ELR (cell line): ENCODE measurements at places on chromosomes 5 and 9.
A peak's percentile ranks its signal among the peaks of the same experiment; 100 is the strongest.

DNA sequence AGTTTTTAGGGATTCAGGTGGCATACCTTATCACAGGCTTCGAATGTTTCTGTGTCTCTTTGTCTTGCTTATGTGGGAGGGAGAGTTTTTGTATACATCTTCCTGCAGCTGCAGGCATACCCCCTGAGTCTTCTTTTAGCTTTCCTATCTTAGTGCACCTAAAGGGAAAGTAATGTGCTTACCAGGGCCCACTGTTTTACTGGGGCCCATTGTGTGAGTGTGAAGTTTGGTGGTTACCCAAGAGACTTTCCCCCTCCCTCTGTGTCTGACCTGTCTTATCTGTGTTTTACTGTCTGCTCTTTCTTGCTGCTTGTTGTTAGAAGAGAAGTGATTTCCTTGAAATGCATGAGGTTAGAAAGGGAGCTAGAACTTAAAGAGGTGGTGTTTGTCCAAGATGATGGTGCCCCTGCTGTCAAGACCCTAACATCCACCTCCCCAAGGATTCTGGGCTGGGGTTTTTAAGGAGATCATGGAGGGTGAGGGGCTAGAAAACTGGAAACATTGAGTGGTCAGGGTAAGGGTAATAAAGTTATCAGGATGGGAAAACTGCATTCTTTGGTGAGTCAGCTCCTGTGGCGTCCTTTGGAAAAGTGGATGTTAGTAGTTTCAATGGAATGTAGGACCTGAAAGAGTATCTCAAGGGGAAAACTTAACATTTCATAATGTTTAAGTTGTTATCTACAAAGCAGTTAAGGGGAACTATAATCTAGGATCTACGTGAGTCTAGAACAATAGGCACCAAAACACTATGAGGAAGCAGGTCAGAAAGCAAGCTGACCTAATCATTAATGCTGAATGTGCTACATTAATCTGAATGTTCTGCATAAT, 583.5 kb upstream of the TUSC1 start:
- peak; percentile 80 for DNase-seq

DNA sequence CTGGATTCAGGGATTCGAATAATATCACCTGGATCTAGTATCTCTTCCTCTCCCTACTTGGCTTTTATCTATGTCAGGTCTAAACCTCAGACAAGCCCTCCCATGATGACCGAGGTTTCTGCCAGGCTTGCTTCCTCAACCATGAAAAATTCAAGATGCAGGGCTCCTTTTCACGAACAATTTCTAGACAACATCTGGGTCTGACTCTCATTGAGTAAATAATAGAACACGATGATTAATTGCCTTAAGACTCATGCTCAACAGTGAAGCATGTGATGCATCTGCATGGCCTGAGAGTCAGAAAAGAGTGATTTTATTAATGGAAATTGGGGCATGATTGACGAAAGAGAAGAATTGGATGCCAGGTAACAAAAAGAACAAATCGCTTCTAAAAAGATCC, 277.2 kb upstream of the ZNF608 start:
- DNase-seq: peak; percentile 44

- no peak for DNase-seq
Measured at GRCh38 chr9:103942651-103943050, 151.5 kb upstream of the SMC2 start.

- no peak for DNase-seq
Measured at GRCh38 chr5:142550471-142550870, 135.4 kb downstream of the FGF1 start.

- DNase-seq: peak; percentile 86
Measured at GRCh38 chr9:129175825-129176633, 2.0 kb downstream of the IER5L start.

- DNase-seq: peak; percentile 88
Measured at GRCh38 chr5:96209829-96210228, 223.2 kb downstream of the PCSK1 start.

DNA sequence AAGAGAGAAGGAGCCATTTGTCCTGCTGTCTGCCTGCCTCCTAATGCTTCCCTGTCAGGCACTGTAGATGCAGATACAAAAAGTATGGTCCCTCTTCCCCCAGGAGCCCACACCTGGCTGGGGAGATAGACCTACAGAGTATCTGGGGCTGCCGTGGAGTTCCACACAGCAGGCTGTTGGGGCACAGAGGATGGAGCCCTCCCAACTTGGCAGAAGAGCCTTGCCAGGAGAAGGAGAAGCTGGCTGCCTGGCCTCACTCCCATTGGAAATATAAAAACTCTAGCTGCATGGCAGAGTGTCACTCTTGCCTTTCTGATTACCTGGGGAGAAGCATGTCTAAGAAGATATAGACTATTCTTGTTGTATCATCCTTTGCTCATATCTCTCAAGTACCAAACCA, 160.4 kb downstream of the FSTL4 start:
- DNase-seq: no peak

DNA sequence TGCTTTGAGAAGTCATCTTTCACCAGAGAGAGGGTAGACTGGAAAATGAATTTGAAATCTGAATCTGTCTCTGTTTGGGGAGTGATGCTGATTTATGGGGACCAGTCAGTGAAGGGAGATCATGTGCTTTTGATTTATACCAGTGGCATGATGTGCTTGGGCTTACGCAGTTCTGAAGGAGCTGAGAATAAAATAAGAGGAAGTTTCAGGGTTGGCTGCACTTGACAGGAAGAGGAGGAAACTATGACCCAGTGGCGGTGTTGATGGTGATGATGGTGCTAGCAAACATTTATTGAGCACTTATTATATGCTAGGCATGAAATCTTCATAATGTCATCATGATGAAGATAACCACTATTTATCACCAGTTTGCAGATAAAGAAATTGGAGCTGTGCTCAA, 136.4 kb upstream of the GLRA1 start:
- DNase-seq: no peak

GRCh38 chr5:87393331-87393730, 19.4 kb downstream of the CCNH start:
- DNase-seq: peak; percentile 91

- DNase-seq: peak; percentile 28
Measured at GRCh38 chr5:175321927-175322532, 122.0 kb downstream of the DRD1 start.

GRCh38 chr9:121160025-121160424, 41.6 kb downstream of the RAB14 start:
- no peak for DNase-seq

- DNase-seq: no peak
Measured at GRCh38 chr5:113281194-113281593, 153.6 kb downstream of the TSSK1B start.

GRCh38 chr9:136053757-136054142, 41.3 kb downstream of the NACC2 start:
- DNase-seq: no peak

- DNase-seq: peak; percentile 31
Measured at GRCh38 chr5:176481711-176482110, 33.5 kb downstream of the FAF2 start.

DNA sequence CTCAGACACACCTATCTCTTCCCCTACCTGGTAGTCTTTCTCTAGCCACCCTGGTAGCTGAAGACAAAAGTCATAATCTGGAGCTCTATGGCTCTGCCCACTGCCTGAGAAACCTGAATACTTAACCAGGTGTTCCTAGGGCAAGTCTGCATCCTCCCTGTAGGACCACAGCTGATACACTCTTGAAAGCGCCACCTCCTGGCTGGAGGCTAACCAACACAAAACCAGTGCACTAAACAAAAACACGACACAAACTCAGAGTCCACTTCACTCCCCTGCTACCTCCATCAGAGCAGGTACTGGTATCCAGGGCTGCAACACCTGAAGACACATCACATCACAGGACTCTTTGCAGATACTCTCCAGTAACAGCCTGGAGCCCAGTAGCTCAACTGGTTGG, 84.6 kb upstream of the ANXA1 start:
- no peak for DNase-seq

GRCh38 chr9:82021198-82021597, 32.6 kb downstream of the SPATA31D1 start:
- DNase-seq: peak; percentile 33

DNA sequence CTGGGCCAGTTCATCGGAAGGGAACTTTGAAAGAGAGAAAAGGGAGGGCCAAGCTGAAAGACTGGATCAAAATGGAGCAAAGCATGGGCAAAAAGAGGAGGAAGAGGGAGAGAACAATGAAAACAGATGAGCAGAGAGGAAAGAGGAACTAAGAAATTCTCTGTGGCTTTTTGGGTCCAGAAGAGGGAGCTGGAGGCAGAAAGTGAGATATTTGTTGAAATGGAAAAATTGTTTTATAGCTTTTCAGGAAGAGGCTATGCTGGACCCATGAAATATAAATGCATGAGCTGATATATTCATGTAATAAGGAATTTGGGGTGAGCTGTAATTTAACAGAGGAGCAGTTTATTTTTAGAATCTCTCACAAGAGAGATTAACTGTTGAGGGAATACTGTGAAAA, 457.3 kb downstream of the DMAC1 start:
- DNase-seq: no peak

DNA sequence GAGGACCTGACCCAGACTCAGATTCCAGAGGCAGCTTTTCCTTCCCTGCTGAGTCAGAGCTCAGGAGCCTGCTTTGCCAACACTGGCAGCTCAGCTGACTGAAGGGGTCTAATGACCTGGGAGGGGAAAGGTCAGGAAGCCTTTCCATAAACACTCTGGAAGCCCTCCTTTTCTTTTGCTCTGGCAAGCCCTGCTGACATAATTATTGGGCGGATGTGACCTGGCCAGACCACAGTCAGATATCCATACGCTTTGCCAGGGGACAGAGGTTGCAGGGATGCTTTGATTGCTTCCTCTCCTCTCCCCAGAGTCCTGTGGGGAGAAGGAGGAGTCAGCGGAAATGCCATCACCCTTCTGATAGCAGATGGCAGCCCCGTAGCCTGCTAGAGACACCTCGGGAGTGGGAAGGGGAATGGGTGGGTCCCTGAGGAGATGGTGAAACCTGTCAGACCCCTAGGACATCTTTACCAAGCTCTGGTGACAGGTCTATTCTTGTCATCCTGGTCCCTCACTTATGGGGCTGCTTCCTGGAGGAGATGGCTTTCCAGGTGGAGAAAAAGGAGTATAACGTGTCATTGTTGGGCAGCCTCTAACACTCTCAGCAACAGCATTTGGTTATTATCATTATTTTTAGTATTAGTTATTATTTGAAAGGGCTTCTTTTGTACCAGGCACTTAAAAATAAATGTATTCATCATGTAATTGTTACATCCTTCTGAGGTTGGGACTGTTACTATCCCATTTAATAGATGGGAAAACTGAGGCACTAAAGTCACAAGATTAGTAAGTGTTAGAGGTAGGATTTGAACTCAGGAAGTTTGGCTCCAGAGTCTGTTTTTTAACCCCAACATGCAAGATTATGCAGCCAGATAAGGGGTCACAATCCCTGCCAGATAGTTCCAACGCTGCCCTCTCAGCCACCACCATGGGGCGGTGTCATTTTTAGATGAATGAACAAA, 11.6 kb downstream of the COL27A1 start:
- DNase-seq: no peak

DNA sequence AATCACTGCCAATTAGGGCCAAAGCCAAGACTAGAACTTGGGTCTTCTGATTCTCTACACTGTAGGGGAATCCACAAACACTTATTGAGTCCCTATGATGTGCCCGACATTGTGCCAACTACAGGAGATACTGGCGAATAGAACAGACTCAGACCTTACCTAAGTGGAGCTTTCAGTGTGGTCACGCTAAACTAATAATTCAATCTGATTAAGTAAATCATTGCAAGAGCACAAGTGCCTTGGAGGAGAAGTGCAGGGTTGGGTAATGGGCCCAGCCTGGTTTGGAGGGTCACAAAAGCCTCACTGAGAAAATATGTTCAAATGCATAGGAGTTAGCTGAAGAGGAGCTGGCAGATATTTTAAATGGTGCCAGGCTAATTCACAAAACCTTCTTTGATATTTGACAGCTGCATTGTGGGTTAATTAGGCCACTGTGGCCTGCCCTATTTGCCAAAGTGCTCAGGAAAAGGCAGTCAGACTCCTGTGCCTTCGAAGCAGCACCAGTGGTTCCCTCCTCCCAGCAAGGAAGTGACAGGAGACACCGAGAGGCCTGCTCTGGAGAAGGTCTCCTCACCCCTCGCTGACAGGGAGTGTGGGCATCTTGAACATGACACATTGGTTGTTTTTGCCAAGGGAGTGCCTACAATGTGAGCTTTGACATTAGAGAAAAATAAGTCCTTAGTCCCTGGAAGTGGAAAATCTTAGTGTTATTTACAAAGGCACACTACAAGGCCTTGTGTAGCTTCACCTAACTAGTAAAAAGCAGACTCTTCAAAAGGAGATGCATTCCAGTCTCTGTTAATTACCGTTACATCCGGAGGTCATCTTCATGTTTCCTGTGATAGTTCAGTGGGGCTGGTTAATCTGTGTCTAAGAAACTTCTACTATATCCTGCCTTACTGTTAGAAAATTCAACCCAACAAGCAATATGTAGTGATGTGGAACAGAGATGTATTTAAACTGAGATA, 24.1 kb upstream of the TRAF1 start:
- no peak for DNase-seq

GRCh38 chr9:22643541-22643940, 196.9 kb downstream of the DMRTA1 start:
- DNase-seq: no peak

GRCh38 chr5:176806137-176806536, 4.2 kb upstream of the UNC5A start:
- DNase-seq: peak; percentile 19

- no peak for DNase-seq
Measured at GRCh38 chr9:34220218-34220617, 41.4 kb downstream of the UBAP1 start.

GRCh38 chr5:176616511-176616910, 6.6 kb upstream of the GPRIN1 start:
- DNase-seq: no peak

DNA sequence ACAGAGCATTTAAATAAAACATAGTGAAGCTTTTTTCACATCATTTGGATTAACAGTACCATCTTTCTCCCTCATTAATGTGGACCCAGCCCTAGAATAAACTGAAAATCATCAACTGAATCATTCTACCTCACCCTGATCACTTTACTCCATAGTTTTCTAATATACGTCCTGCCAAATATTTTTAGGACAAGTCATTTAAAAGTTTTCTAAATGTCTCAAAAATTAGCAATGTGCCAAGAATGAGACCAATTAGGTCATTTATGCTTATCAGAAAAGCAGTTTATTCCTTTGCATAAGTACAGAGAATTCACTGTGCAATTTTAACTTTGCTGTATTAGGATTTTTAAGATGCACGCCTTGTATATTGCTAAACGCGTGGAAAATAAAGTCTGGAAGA, 284.4 kb downstream of the PIK3R1 start:
- DNase-seq: peak; percentile 63

GRCh38 chr5:37436146-37436934, 57.2 kb downstream of the WDR70 start:
- DNase-seq: no peak

GRCh38 chr9:32587901-32588300, 14.9 kb upstream of the NDUFB6 start:
- peak; percentile 31 for DNase-seq

DNA sequence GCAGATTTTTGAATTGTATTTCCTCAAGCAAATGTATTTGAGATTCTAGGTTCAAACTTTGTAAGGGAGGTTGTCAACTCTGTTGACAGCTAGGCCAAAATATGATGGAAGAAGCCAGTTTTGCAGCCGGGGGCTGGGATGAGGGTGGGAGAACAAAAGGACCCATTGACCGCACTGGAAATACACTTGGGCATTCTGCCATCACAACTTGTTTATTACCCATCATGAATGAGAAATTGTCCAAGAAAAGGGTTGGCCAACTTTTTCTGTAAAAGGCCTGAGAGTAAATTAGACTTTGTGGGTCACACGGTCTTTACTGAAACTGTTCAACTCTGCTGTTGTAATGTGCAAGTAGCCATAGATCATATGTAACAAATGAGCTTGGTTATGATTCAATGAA, 221.3 kb upstream of the KLF9 start:
- DNase-seq: no peak

GRCh38 chr5:61053937-61054336, 108.3 kb downstream of the SMIM15 start:
- peak; percentile 73 for DNase-seq
